DMS153 (cell line): ENCODE measurements at places on chromosomes 1 and 21.

GRCh38 chr1:40736085-40736531 is 44.6 kb downstream of the NFYC start:
- DNase-seq, result no peak

GRCh38 chr21:42269386-42269785 is 45.8 kb downstream of the TFF3 start:
- DNase-seq, result peak; percentile 72

DNA sequence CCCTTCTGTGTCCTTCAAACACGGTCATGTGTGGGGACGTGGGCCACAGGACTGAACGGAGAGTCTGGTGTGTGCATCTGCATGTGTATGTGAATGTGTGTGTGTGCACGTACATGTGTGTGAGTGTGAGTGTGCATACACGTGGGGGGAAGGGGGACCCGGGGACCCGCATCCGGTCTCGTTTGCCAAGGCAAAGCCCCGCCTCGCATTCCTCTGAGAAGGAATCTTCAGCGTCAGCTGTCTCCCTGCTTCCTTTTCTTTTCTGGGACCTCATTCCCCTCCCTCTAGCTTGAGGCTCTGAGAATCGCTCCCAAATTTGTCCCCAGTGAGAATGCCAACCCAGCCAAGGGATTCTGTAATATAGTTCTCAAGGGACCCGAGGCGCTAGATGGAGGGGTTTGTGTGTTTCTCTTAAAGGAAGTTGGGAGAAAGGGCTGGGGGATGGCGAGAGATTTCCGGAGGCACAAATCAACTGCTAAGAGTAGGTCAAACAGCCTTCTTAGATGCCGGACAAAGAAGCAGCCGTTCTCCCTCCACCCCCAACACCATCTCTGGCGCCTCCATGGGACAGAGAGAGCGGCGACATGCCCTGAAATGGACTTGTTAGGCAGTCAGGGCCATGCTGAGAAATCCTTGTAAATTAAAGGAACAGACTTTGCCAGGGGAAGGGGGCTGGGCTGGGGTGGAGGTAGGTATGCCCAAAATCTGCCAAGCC is 6.6 kb downstream of the IFFO2 start:
- no peak for DNase-seq

GRCh38 chr1:6027591-6027990 is 18.1 kb upstream of the KCNAB2 start:
- DNase-seq, result no peak

- DNase-seq, result no peak
These were observed 64.0 kb downstream of the CD46 start for GRCh38 chr1:207815913-207816291.

DNA sequence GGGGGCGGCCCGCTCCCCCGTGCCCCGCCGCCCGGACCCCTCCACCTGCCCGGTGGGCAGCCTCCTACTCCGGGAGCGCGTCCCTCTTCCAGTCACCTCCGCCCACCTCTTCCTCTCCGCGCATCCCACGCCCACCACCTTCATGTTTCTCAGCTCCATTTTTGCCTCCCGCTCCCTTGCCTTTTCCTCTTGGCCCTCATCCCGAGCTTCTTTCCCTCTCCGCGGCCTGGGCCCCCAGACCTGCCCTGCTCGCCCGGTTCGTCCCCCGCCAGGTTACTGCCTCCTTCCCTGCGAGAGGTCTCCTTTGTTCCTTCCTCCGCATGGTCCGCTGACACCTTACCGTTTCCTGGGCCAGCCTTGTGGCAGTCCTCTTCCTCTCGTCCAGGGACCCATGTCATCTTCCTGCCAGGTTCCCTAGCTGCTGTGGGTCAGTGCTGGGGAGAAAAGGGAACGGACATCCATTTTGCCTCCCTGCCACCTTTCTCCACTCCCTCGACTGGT is 563 bp downstream of the QSOX1 start:
- no peak for DNase-seq

DNA sequence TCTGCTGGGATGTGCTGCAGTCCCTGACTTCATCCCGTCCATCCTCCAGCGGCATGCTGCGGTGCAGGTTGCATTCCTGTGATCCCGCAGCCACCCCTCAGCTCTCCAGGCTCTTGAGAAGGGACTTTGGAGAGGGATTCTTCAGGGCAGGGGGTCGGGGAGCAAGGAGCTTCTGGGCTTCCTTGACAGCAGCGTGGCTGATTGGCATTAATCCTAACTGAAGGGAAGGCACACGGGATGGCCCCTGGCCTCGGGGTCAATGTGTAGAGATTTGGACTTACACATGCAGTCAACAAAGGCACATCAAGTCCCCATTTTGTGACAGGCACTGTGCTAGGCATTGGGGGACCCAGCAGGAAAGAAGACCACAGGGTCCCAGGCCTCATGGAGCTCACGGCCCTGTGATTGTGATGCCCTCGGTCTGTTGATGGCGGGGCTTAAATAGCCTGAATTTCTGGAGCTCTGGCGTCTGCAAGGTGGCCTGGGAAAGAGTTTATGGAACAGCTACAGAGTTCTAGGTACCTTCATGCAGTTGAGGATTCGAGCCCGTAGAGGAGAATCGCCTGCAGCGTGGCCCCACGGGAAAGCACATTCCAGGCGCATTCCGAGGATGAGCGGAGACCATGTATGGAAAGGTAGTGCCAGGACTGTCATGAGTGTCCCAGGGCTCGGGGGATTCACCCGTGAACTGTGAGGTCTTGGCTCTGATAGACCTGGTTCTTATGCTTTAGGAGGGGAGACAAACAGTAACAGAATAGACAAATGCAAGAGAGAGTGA is 20.1 kb downstream of the PSEN2 start:
- DNase-seq, result no peak

DNA sequence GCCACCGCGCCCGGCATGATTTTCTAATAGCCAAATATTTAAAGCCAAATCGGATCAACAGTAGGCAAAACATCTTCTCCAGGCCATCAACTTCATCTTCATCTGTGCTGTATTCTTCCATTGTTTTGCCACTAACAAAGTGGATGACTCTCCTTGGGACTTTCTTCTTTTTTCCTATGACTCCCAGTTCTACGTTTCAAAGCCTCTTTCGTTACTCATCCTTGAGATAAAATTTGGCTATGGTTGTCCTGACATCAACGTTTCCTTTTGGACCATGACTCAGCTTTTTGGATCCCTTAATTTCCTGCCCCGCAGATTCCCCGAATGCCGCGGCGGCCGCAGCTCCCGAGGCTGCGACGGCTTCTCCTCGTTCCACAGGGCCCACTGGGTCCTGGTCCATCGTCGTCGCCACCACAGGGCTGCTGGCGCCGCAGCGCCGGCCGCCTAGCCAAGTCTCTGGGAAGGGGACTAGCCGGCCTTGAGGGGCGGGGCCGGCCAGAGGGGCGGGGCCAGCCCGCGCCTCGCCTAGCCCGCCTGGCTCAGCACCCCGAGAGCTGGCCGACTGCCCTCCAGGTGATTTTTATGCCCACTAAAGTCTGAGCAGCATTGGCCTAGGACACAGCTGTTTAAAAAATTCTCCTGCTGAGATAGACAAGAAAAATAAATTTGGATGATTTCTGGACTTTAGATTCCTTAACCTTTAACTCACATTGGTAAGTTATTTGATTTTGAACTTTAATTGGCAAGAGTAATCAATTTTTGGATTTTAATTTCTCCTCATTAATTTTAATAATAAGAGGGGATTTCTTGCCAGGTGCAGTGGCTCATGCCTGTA is 93.9 kb downstream of the ADCY10 start:
- DNase-seq, result peak; percentile 37

- DNase-seq, result no peak
These were observed 63.0 kb upstream of the PRDX6 start for GRCh38 chr1:173414136-173414535.

GRCh38 chr1:70041317-70042045 is 163.9 kb downstream of the LRRC40 start:
- DNase-seq, result no peak

DNA sequence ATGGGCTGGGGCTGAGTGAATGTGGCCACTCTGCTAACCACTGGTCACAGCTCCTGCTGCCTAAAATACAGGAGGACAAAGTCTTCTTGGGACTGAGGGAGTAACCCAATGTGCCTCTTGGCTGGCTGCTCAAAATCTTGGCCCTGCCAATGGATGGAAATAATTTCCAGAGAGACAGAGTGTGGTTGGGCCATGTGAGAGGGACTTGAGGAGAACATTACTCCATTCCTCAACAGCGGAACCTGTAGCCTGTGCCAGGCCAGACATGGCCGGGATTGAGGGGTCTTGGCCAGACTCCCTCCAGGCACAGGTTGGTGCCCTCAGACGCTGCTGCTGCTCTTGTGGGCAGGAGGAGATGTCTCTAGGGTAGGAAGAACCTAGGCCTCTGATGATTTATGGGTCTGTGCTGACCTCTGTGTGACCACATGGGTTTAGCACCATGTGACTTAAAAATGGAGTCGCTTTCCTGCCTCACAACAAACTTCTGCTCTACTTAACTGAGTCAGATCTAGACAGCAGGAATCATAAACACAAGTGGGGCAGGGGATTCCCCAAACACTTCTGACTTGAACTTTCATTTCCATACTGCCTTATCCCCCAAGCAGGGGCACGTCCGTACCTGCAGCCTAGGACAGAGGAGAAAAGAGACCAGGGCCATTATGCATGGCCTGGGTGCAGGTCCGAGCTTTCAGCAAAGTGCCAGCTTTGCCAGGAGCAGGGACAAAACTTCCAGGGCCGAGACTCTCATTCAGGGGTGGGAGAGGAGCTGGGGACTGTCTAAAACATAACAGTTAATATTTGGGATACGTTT is 79.2 kb downstream of the CD34 start:
- no peak for DNase-seq

DNA sequence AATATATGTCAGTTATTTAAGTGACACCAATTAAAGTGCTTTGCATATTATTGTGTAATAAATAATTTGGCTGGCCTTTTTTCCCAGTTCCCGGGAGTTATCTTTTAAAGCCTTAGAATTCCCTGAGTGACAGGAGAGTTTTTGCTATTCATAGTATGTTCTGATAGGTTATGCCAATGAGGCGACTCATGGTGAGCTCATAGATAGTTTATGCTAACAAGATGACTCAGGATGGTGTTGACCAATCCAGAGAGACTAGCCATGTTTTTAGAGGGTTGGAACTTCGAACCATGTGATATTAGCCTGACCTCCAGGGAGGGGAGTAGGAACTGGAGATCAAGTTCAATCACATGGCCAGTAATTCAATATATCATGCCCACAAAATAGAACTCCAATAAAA is 310.8 kb downstream of the USP25 start:
- no peak for DNase-seq

DNA sequence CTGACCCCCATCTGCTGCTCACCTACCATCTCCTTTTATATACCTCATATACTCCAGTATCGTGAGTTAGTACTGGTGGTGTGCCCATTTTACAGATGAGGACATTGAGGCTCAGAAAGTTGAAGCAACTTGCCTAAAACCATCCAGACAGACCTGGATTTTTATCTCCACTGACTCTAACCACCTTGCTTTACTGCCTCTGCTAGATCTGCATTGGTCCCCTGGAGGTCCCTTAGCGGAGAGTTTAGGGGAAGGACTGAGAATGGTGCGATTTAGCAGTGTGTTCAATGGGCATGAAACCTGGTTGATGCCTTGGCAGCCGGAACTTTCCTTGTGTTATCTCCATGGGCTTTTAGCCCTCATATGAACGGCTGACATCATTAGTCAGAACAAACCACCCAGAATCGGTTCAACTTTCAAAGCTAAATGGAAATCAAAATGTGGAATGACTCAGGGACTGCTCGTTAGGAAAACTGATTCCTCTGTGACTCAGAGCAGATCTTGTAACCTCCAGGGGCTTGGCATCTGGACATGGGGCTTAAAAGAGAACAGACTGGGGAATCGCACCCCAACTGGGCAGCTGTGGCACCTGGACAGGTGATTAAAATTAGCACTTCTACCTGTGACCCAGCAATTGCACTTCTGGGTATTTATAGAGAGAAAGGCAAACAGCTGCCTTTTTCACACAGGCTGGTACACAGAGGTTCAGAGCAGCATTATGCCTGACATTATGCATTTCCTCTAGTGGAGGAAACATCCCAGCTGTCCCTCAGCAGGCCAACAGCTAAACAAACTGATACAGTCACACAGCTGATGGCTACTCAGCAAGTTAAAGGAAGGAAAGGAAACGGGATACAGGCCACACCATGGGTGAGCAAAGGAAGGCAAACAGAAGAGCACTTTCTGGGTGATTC is 25.3 kb downstream of the TMEM51 start:
- peak; percentile 96 for DNase-seq

DNA sequence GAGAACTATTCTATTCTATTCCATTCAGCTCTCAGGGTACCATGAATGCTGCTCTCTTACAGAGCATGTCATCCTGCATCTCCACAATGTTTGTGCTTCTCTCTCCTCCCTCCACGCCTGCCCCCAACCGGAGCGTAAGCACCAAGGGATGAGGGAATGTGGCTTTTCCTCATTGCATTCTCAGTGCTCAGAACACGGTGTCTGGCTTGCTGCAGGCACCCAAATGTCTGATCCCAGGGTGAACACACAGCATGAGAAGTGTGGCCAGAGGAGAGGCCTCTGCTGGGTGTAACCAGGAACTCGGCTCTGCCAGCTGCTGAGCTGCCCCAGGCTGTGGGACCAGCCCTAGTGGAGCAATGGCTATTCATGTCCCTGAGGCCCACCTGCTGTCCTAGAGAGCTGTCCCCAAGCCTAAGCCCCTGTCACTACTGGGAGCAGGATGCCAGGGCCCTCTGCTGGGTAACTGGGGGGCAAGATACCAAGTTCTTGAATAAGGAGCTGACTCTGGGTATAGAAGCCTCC is 38.3 kb downstream of the OLFML2B start:
- no peak for DNase-seq

DNA sequence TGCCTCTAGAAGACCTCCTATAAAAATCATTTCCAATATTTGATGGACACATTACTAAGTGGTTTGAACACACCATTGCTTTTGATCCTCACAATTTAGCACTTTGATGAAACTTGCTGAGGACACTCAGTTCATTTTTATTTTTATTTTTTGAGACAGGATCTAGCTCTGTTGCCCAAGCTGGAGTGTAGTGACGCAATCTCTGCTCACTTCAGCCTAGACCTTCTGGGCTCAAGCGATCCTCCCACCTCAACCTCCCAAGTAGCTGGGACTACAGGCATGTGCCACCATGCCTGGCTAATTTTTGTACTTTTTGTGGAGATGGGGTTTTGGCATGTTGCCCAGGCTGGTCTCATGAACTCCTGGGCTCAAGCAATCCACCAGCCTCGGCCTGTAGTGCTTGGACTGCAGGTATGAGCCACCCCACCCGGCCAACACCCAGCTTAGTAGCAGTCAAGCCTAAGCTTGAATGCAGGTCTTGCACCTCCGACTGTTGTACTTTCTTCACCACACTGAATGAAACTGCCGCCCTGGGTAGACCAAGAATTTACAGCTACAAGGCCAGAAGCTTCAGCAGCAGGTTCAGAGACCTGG is 24.8 kb upstream of the ATP2B4 start:
- no peak for DNase-seq

DNA sequence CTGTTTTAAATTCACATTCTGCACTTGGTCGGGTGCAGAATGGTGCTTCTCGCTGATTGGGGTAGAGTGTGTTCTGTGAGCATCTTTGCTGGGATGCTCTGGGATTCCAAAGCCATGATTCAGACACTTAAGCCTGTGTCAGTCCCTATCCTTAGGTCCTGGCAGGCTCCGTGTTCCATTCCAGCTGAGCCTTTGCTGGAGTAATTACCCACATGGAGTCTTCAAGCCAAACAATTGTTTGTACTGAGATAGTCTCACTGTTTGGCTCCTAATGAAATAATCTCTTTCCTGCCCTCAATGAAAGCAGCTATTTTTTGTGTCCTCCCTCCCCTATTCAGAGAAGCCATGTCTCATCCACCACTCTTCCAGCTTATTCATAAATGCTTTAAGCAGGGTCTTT is 18.7 kb downstream of the SMAP2 start:
- no peak for DNase-seq
